Pons (tissue), 1 donor: ENCODE measurements at places on chromosomes 12 and 14.

- DNase-seq = no peak
These were observed 169.0 kb upstream of the ATP2B1 start for GRCh38 chr12:89877671-89878070.

GRCh38 chr12:14765398-14765797, 37.9 kb downstream of the WBP11 start:
- DNase-seq = no peak

GRCh38 chr14:62696331-62696924, 348.8 kb downstream of the KCNH5 start:
- peak; percentile 8 for DNase-seq

DNA sequence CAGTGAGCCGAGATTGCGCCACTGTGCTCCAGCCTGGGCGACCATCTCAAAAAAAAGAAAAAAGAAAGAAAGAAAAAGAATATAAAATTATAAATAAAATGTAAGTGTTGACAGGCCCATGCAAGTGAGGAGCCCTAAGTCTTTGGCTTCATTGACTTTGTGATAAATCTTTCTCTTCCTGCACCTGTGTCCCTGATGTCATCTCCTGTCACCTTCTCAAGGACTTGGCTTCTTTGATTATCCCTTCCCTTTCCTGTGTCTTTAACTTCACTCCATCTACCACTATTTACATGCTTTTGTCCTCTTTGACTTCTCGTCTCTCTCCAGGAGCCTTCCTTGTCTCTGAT, 33.6 kb upstream of the WNK1 start:
- DNase-seq = no peak

DNA sequence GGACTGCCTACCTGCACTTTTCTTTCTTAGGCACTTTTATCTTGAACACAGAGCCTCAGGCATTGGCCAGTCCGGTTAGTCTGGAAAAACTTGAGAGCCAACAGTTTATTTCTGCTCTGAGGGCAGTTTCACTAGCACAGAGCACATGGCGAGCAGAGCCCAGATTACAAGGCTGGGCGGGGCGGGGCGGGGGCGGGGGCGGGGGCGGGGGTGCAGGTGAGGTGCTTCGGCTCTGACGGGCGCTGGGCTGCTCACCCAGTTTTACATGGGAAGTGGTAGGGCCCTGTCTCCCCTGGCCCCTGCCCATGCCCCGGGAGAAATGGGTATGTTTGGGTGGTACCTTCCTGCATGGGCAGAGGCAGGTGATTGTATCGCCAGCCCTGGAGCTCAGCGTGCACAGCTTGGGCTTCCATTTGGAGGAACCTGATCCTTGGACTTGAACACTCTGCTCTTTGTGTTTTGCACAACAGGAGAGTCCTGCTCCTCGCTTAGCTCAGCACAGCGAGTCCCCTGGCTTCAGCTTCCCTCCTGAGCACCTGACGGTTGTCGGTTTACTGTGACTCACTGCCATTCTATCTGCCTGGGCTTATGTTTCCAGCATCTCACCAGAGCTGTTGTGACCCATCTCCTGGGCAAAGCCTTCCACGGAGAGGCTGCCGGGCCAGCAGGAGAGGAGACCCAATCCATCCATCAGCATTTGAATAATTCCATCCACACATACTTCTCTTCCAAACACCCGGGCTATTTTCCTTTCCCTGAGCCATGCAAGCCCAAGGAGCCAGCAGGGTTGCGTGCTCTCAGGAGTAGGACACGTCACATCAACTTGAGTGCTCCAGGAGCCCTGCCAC, 108.5 kb downstream of the ARF6 start:
- no peak for DNase-seq

- DNase-seq = no peak
These were observed 127.0 kb upstream of the SSTR1 start for GRCh38 chr14:38080696-38081095.

DNA sequence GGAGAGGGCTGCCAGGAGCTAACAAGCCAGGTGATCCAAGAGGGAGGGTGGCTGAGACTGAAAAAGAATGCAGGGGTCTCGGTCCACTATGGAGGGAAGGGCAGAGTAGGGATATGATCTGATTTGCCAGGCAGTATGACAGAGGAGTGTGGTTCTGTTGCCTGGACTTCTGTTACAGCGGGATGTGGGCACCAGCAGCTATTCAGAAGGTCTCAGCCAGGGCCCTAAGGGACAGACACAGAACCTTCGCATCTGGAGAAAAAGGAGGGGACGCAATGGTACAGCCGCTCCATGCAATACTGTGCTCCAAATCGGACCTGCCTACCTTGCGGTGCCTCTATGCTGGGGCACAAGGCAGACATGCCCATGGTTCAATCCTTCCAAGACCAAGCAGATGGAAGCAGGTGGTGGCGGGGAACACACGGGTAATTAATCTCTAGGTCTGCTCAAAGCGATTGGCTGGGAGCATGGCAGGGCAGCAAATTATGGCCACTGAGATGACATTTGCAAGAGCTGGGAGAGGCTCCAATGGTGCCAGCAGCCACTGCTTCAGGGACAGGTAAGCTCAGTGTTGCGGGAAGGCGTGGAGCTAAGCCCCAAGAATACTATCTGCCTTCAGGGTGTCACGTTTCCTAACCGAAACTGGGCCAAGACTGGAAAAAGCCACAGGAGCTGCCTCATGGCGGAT, 185.5 kb downstream of the FOXN3 start:
- DNase-seq = no peak

- DNase-seq = no peak
These were observed 169.5 kb upstream of the EGLN3 start for GRCh38 chr14:34120185-34120977.

DNA sequence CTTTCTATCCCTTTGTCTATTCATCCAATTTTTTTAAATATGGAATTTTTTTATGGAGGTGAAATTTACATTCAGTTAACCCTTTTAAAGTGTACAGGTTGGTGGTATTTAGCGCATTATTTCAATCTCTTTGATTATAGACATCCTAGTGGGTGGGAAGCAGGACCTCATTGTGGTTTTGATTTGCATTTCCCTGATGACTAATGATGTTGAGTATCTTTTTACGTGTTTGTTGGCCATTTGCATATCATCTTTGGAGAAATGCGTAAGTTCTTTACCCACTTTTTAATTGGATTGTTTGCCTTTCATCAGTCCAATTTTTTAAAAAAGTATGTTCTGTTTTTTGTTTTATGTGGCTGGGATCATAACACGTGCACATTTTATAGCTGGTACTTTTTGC, 20.8 kb downstream of the PAPLN start:
- no peak for DNase-seq

DNA sequence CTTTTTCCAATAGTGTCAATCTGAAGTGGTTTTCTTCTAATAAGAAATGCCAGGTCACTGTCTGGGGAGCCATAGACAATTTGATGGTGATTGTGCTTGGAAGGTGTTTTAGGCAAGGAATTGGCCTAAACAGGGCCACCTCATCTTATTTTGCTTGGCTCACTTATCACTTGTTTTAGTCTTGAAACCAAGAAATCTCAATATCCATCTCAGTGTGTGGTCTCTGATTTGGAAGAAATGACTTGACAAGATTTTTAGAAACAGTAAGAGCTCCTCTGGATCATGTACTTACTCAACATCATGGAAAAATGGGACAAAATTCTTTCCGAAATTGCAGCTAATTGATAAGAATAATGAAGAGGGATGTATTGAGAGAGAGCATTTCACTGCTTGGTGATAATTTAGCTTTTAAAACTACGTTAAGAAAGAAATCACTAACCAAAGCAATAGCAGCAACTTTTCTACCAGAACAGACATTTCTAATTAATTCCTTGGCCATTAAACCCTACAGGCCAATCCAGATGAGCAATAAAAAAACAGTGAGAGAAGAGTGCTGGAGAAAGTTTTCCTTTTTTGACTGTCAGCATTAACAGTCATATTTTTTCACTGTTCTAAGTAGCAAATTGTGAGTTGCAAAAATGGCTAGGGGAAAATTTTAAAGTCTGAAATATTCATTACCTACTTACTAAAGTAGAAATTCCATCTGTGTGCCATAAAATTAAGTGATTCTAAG, 157.3 kb downstream of the AEBP2 start:
- DNase-seq = no peak

- no peak for DNase-seq
These were observed 17.6 kb downstream of the PHLDA1 start for GRCh38 chr12:76014007-76014406.

DNA sequence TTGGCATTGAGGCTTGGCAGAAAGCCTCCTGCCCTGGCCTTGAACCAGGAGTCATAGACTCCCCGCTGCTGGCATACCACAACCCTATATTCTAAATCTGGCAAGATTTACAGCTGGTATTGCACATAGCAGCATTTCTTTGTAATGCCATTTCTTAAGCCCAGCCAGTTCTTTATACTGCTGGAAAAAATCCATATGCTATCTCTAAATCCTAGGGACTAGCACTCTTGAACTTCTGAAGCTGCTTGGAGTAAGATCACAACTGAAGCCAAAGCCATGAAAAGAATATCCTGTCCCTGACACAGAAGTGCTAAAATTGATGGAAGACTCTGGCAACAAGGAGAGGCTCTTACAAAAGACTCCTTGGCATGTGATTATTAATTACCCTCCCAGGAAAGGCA, 89.3 kb downstream of the KCNC2 start:
- peak; percentile 22 for DNase-seq

DNA sequence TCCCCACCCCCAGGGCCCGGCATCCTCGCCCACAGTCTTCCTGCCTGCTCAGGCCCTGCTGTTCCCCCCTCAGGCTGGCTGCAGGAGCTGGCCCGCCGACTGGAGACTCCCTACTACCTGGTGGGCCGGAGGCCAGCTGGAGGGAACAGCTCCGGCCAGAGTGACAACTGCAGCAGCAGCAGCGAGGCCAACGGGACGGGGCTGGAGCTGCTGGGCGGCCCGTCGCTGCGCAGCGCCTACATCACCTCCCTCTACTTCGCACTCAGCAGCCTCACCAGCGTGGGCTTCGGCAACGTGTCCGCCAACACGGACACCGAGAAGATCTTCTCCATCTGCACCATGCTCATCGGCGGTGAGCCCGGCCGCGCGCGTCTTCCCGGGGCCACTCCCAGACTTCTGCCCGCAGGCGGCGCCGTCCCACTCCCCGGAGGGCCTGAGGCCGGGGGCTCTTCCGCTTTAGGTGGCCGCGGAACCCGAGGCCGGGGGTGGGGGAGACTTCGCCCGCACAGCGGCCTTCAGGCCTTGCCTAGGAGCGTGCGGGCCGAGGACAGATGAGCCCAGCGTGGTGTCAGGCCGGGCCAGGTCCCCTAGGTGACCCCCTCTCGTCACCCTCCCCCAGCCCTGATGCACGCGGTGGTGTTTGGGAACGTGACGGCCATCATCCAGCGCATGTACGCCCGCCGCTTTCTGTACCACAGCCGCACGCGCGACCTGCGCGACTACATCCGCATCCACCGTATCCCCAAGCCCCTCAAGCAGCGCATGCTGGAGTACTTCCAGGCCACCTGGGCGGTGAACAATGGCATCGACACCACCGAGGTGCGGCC, 10.2 kb downstream of the KCNH3 start:
- no peak for DNase-seq

DNA sequence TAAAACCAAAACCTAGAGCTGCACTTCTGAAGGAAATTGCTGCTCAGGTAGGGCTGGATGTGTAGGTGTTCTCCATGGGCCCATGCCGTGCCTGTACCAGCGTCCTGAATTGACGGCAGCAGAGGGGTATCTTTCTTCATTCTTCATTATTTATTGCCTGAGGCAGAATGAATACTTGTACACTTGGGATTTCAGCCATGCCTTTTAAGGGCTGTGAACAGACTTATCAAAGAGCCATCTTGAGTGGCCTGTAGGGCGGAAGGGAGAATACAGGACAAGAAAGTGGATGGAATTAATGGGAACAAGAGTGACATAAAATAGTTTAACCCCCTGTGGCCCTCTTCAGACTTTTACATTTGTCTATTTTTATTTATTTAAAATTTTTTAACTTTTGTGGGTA, 61.4 kb downstream of the RASSF3 start:
- DNase-seq = no peak

DNA sequence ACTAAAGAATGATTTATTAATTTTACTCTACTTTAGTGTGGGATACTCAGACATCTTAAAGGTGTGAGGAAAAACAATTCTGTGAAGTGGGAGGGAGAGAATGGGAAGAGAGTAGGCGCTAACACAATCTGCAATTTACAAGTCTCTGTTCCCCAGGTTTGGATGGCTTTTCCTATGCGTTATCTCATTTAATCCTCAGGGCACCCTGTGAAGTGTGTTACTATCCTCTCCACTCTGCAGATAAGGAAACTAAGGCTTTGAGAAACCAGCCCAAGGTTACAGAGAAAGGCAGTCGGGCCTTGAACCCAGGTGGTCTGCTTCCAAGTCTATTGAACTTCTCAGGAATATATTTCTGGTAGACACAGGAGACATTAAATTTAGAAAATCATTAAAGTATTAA, 36.2 kb upstream of the TUBA1C start:
- DNase-seq = no peak

DNA sequence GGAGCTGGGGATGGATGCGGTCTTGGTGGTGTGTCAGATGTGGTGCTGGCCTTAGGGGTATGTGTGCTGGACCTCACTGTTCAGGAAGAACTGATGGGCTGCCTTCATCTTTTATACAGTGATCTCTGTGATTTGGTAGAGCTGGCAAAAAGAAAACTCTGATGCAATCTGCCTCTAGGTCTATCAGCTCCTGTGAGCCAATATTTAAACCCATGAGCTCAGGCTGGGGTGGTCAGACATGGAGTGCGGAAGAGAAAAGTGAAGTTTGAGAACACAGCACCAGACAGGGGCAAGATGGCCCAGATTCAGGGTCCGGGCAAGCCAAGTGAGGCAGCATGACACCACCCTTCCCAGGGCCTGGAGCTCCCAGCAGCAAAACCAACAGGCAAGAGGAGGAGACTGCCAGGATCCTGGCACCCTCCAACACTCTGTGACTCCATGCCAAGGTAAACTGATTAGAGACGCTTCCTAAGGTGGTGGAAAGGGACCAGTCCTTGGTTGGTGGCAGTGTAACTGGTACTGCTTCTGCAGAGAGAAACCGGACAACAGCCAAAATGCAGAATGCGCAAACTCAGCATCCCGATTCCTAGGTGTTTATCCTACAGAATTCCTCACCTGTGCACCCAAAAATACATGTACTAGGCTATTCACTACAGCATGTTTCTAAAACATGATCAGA, 82.3 kb downstream of the CHGA start:
- no peak for DNase-seq

DNA sequence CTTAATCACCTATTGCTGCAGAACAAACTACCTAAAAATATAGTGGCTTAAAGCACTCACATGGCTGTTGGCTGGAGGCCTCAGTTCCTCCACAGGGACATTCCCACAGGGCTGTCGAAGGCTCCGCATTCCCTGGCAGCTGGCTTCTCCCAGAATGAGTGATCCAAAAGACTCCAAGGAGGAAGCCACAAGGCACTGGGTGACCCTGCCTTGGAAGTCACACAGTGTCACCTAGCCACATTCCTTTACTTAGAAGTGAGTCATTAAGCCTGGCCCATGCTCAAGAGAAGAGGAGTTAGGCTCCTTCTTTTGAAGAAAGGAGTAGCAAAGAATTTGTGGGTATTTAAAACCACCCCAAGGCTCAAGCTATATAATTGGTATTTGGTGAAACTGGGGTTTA, 63.9 kb upstream of the MAP1LC3B2 start:
- no peak for DNase-seq
